Activated CD4-positive, alpha-beta T cell treated with anti-CD3 and anti-CD28 coated beads for 36 hours (primary cell): ENCODE measurements at places on chromosomes 11 and 22.

DNA sequence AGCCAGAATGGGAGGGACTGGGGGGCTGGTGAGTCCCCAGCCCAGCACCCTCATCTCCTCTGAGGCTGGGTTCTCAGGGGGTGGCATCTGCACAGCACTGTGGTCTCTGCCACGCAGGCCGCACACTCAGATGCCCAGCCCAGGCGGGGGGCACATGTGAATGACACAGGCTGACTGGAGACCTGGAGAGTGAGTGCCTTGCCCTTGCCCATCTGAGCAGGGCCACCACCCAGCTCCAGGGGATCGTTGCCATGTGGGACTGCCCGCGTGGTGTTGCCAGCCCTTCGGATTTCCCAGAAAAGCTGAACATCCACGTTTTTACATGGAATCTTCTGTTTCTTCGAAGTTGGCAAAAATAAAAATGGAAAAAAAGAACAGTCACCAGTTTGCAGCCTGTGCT lies 18.9 kb downstream of the PRDM11 start:
- DNase-seq: no peak

DNA sequence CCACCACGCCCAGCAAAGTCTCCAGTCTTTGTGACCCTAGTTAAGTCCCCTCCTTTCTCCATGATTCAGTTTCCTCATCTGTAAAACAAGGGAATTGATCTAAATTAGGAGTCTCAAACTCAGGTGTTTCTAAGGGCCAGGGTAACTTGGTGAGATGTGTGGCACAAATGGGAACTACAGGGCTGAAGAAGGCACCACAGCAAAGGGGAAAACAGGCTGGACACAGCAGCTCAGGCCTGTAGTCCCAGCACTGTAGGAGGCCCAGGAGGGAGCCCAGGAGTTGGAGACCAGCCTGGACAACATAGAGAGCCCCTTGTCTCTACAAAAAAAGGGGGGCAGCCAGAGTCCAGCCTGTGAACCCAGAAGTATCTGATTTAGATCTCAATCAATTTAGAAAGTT lies 15.6 kb upstream of the PATZ1 start:
- no peak for DNase-seq

DNA sequence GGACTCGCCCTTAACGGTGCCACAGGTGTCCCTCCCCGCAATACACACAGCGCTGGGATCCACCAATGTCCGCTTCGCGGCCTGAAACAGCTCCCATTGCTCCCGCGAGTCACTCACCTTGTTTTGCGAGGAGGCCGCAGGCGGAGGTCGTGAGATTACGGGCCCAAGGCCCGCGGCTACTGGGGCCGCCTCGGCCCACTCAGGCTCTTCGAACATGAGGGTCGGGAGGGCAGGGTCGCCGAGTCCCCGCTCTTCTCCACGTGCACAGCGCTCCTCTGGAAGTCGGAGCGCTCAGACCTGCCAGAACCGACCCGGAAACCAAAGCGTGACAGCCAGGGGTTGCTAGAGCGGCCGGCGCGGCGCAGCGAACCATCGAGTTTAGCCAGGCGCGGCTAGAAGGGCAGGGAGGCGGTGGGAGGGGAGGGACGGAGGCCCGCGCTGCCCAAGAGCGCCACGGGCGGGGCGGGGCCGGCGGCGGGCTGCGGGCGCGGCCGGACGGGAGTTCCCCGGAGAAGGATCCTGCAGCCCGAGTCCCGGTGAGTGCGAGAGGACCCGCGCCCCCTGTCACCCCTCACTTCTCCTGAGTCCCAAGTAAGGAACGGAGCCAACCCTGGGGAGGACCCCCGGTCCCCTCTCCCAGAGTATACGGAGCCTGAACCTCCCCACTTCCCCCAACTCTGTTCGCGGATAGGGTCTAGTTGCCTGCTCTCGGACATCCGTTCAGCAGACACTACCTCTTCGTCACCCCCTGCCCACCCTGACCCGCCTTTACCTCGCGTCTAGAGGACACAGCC lies at the start of the genes ILK and RRP8:
ILK (plus strand) TSS at position 488 of the 794 bp plus-strand sequence. CDS start 498 bp downstream, outside the sequence.
RRP8 (minus strand) TSS at position 330 of the 794 bp plus-strand sequence; CDS start at position 216, 114 bp downstream.
- DNase-seq: peak; percentile 93

DNA sequence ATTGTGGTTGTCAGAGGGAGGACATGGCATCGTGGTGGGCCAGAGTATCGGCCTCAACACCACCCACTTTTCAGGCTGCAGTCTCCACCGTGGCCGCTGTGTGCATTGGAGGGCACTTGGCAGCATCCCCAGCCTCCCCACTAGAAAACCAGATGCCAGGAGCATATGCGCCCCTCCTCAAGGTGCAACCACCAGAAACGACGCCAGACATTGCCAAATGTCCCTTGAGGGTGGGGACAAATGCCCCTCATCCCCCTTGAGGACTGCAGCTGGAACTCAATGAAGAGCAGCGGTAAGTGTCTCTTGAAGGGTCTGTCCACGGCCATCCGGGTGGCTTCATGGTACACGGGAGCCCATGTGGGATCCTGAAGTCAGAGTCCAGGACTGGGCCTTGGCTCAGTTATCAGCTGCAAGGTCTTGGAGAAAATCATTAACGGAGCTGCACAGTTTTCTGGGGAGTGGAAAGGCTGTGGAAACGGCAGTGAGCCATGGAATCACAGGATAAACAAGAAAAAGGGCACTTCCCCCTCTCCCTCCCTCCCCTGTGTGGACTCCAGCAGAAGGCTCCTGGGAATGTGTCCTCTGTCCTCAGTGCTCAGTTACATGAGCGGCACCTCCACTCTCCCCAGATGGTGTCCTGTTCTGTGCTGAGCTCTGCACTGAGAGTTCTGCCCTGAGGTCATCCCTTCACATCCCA lies 324.4 kb upstream of the B3GAT1 start:
- DNase-seq: no peak

- no peak for DNase-seq
Observed at GRCh38 chr11:88569342-88569741, 231.8 kb upstream of the CTSC start.
